ENCODE measurements at places on chromosomes 3 and 15.

GRCh38 chr15:34796847-34797435 is 1.6 kb upstream of the ACTC1 start:
- no peak for DNase-seq

- no peak for DNase-seq
These were observed 29.3 kb downstream of the ZNF710 start for GRCh38 chr15:90030376-90030775.

DNA sequence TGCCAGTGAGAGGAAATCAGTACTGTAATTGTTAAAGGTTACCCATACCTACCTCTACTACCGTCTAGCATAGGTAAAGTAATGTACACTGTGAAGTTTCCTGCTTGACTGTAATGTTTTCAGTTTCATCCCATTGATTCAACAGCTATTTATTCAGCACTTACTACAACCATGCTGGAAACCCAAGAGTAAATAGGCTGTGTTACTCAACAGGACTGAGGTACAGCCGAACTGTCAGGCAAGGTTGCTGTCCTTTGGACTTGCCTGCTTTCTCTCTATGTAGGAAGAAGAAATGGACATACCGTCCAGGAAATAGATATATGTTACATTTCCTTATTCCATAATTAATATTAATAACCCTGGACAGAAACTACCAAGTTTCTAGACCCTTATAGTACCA is 265.5 kb downstream of the NR2F2 start:
- no peak for DNase-seq

DNA sequence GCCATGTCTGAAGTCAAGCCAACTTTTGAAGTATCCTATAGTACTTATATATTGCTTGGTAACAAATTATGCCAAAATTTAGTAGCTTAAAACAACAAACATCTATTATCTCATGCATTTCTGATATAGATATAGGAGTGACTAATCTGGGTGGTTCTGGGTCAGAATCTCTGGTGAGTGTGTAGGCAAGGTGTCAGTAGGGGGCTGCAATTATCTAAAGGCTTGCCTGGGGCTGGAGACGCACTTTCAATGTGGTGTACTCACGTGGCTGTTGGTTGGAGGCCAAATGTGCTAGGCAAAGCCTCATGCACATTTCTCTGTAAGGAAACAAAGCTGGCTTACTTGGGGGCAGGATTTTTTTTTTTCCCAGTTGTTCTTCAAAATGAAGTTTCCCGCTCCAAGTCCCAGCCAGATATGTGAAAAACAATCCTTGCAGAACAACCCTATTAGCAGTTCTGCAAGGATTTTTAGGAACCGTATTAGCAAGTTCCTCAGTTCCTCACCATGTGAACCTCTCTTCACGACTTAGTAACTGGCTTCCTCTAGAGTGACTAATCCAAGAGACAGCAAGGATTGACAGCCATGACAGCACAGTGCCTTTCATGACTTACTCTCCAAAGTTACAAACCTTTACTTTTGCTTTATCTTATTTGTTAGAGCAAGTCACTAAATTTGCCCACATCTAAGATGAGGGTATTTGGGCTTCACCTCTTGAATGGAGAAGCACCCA is 25.8 kb downstream of the GREM1 start:
- no peak for DNase-seq

DNA sequence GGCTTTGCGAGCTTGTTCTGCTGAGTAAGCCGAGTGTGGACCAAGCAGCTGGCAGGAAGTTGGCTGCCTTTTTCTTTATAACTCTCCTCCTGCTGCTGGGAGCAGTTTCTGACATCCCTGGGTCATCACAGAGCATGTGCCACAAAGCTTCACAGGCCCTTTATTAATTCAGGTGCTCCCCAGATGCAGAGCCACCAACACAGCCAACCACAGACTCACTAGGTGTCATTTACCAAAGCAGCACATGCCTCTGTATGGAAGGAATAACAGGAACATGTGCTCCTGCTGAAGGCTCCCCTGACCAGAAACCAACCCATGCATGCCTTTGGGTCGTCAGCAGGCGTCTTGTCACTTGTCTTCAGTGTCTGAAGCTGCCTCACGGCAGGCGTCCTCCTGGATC is 152.5 kb downstream of the ADAMTS17 start:
- no peak for DNase-seq

GRCh38 chr15:25882466-25882865 is 19.3 kb upstream of the ATP10A start:
- no peak for DNase-seq

GRCh38 chr3:169460035-169460434 is 203.5 kb downstream of the MECOM start:
- DNase-seq = no peak

- no peak for DNase-seq
These were observed 16.6 kb downstream of the CAPN3 start for GRCh38 chr15:42375941-42376340.

- no peak for DNase-seq
These were observed 125.7 kb upstream of the ZBED2 start for GRCh38 chr3:111720681-111721380.

GRCh38 chr15:38482572-38482971 is 28.6 kb downstream of the FAM98B start:
- no peak for DNase-seq

DNA sequence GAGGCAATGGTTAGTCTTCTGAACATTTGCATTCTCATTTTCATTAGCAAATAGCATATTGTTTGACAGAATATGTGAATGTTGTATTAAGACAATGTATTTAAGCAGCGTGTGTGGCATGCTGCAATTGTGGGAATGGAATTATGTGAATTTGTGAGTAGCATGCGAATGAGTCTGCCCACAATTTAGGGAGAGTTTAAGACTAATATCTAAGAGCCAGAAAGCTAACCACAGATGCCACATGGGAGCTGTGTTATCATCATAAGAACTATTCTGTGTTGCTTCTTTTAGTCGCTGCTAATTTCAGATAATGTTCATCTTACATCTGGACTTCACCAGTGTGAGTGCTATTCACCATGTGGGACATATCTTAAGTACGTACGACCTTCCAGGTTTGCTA is 494.5 kb downstream of the RBMS3 start:
- DNase-seq = no peak

DNA sequence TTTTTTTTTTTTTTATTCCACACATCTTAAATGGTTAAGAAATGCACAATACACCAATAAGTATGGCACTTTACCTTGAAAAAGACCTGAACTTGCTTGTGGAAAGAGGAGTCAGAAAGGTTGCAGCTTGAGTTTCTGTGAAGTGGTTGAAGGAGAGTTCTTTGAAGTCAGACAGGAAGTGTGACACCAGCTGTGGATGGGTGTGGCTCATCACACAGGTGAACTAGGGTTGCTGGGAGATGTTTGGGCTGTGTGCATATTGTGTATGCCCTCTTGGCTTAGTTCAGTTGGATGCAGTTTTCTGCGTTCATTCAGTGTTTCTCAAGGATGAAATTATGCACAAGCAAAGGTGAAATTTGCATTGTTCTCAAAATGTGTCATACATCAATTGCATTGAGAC is 6.3 kb downstream of the AEN start:
- peak; percentile 65 for DNase-seq

GRCh38 chr15:82875411-82876003 is 66.1 kb downstream of the WHAMM start:
- no peak for DNase-seq

DNA sequence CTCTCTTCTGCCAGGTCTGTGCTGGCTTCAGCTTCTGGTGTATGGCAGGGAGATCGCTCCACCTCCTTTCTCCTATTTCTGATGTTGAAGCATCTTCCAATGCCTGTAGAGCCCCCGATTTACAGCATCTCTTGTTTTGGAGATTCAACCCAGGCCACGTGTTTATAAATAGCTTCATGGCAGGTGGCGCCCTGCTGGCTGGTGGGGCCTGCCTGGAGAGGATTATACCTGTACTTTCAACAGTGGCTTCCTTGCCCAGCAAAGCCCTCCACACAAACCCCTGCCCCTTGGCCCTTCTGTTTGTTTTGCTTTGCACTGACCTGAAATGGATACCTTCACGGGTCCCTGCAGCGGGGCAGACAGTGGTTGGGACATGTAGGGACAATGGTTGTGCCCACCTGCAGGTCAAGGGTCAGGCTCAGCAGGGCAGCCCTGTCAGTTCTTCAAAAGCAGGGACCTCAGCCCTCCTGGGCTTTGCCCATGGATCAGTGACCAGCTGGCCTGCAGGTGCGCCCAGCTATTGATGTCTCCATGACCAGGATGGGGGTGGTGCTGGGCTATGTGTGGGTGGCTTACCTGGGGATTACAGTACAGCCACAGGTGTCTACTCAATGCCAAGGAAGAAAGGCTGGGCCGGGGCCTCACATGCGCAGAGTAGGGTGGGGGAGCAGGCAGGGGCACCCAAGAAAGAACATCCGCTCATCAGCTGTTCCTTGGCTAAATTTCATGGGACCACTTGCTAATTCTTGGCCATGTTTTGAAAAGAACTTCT is 112.7 kb upstream of the PRR23C start:
- no peak for DNase-seq

GRCh38 chr15:92629975-92630626 is 25.5 kb downstream of the FAM174B start:
- DNase-seq = no peak

GRCh38 chr3:18008706-18009368 is 266.4 kb upstream of the TBC1D5 start:
- no peak for DNase-seq

- no peak for DNase-seq
These were observed 68.5 kb downstream of the CPN2 start for GRCh38 chr3:194282436-194283122.

DNA sequence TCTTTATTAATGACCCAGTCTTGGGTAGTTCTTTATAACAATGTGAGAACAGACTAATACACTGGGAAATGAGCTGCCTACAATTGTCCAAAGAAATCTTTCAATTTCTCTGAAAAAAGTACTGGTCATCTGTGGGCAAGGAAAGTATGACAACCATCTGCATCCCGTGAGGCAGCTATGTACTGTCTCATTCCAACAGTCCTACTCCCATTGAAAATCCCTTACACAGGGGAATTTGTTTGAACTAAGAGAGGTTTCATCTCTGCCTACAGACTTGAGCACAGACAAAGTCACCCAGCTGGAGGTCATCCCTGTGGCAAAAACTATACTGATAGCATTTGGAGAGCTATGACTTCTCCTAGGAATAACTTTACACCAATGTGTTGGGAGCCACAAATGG is 27.1 kb downstream of the SHC4 start:
- no peak for DNase-seq

- DNase-seq = no peak
These were observed 117.9 kb downstream of the SCAPER start for GRCh38 chr15:76787273-76787672.

GRCh38 chr15:62208367-62208766 is 43.3 kb upstream of the C2CD4B start:
- no peak for DNase-seq

DNA sequence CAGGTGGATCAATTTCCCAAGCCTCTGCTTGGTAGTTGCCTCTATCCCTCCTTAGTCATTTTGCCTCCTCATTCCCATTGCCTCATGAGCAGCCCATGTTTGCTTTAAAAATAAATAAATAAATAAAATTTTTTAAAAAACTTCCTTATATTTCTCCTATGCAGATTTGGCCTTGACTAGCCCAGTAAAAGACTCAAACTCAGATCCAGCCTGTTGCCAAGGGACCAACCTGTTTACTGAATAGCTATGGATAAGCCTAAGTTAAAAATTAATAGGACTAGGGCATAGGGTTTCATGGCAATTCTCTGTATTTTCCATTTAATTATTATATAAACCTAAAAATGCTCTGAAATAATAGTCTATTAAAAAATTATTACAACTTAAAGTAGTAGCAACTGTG is 384.4 kb downstream of the RSL24D1 start:
- DNase-seq = no peak

GRCh38 chr3:66195347-66195783 is 25.4 kb upstream of the SLC25A26 start:
- DNase-seq = no peak

- peak; percentile 29 for DNase-seq
These were observed 46.0 kb downstream of the ALDH1L1 start for GRCh38 chr3:126134219-126134975.

GRCh38 chr3:81788610-81789009 is 27.2 kb upstream of the GBE1 start:
- no peak for DNase-seq

GRCh38 chr15:66808181-66808824 is 106.3 kb downstream of the SMAD6 start:
- no peak for DNase-seq

- no peak for DNase-seq
These were observed 15.8 kb downstream of the SCG5 start for GRCh38 chr15:32657198-32657883.

DNA sequence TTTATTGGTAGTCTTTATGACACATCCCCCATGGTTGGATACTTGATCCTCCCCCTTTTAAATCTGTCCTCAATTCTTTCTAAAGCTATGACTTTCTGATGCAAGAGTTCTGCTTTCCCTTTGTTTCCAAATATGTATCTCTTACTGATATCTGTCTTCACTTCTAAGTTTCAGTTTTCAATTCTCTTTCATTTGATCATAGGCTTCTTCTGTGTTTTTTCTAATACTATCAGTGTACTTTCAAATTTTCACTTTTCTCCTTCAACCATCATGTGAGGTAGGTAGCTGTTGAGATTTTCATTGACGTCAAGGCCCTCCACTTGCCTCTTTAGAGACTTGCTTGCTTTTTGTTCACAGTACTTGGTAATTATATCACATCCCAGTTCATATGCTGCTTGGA is 436.5 kb downstream of the CNTN4 start:
- DNase-seq = no peak

DNA sequence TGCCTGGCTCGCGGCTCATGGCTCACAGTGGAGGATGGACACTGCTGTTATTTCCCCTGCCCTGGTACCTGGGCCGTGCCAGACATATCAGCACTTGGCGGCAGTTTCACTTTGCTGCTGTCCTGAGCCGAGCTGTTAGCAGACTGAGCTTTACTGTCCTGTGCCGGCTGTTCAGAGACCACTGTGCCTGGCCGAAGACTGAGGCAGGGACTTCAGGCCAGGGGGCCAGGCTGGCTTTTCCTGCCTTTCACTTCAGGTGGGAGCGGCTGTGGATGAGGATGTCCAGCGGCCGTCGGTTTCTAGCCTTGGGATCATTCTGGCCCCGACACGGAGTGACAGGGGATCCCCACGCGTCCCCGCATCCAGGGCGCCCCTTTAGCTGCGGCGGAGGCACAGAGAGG is 1.1 kb downstream of the ATP10A start:
- DNase-seq = no peak

DNA sequence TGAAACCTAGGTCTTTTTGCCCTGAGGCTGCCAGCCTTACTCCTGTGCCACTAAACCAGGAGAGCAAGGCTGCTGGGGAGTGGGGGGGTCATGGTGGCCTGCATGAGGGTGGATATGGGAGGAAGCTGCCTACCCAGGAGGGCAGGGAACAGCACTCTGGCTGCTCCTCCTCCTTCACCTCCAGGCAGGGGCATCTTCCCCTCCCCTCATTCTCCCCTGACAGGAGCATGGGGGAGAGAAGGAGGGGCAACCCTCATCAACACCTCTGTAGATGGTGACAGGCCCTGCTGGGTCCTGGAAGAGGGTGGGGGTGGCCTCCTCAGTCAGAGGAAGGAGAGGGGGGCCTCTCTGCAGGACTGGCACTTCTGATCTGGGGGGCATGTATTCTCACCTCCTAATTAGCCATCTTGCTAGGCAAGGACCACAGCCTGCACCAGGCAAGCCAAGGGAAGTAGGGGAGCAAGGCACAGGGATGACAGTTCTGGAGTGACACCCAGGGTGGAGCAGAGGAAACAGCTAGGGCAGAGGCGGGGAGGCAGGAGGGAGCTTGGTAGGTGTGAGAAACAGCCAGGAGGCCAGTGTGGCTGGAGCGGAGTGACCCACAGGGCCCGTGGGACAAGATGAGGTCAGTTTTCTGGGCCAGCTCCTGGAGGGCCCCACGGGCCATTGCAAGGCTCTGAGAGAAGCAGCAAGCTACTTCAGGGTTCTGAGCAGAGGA is 4.9 kb downstream of the CCDC33 start:
- DNase-seq = no peak

GRCh38 chr15:28961391-28961790 is 75.6 kb downstream of the APBA2 start:
- no peak for DNase-seq

Data from CD4-positive, alpha-beta T cell (primary cell).